ENCODE measurements at places on chromosomes 1 and 21.

- peak; percentile 38 for DNase-seq
These were observed 6.8 kb downstream of the MAP7D1 start for GRCh38 chr1:36162680-36163239.

- DNase-seq = no peak
These were observed 1.7 kb upstream of the SFN start for GRCh38 chr1:26861286-26861701.

- peak; percentile 71 for DNase-seq
These were observed 3.1 kb downstream of the DNM3 start for GRCh38 chr1:171844381-171844780.

- peak; percentile 38 for DNase-seq
These were observed 34.1 kb downstream of the OR2G3 start for GRCh38 chr1:247639381-247639981.

GRCh38 chr21:16116069-16116468 is 386.3 kb downstream of the USP25 start:
- no peak for DNase-seq

GRCh38 chr1:78070210-78070609 is 24.4 kb downstream of the GIPC2 start:
- DNase-seq = no peak

DNA sequence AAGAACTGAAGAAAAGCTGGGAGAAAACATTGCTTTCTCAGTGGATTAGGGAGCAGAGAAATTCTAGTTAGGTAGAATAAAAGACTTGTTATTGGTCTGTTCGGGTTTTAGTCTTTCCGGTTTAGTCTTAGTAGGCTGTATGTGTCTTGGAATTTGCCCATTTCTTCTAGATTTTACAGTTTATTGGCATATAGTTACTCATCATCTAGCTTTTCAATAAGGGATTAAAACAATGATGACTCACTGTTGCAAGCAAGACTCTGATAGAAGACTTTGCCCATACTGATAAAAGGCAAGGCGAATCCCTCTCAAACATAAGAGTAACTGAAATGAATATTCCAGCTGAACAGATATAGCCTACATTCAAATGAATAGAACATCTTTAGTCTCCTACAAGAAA is 62.3 kb downstream of the GPR137B start:
- no peak for DNase-seq

DNA sequence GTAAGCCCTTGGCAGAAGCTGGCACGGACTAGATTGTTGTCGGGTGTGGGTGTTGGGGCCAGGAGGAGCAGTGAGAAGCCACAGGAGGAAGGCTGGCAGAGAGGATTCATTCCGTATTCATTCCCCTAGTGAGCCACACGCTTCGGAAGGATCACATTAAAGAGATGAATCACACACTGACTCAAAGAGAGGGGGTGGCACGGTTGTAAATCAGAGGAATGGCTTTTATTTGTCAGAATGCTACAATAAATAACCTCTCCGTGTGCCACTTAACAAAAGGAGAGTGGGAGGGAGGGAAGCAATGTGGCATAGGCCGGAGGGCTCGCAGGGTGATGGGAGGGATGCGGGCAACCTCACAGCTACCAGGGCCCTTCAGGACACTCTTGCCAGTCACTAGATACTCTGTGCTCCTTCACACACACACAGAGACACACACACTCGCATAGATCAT is 135.5 kb downstream of the HIVEP3 start:
- DNase-seq = peak; percentile 51

DNA sequence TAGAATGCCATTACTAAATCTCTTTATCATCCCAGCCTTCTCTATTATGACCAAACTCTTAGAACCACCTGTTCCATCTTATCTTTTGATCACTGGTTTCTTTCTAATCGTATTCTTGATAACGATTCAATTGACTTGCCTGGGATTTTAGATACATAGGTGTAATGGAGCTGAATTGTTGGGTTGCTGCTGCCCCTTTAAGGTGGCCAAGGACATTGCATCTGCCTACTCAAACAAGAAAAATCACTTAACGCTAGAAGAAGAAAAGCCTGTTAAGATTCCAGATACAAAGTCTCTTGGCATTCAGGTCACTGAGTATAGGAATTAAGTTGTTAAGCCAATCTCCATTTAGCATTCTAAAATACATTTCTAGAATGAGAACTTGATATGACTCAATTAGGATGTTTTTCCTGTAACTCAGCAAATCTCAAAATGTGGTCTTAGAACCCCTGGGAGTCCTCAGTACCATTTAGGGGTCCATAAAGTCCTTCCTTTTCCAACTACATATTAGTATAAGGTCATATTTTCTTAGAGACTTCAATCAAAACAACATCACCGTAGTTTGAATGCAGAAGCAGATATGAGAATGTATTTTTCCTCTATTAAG is 12.4 kb downstream of the NEXN start:
- peak; percentile 71 for DNase-seq

DNA sequence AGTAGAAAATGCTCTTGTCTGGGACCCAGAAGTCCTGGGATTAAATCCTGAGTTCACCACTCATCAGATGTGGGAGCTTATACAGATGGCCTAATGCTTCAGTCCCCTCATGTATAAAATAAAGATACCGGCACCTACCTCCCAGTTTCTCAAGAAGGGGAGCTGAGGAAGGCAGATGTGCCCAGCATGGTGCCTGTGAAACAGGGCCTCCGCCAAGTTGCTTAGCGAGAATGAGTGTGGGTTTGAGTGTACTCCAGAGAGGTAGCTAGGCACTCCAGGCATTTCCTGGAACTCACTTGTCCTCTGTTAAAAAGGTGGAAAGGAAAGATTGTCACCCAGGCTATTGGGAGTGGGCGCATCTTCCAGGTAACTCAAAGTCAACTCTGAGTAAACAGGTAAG is 37.8 kb downstream of the IER5 start:
- no peak for DNase-seq

- no peak for DNase-seq
These were observed 2.6 kb downstream of the CAPN8 start for GRCh38 chr1:223662943-223663342.

GRCh38 chr1:36531833-36532232 is 49.1 kb upstream of the CSF3R start:
- no peak for DNase-seq

DNA sequence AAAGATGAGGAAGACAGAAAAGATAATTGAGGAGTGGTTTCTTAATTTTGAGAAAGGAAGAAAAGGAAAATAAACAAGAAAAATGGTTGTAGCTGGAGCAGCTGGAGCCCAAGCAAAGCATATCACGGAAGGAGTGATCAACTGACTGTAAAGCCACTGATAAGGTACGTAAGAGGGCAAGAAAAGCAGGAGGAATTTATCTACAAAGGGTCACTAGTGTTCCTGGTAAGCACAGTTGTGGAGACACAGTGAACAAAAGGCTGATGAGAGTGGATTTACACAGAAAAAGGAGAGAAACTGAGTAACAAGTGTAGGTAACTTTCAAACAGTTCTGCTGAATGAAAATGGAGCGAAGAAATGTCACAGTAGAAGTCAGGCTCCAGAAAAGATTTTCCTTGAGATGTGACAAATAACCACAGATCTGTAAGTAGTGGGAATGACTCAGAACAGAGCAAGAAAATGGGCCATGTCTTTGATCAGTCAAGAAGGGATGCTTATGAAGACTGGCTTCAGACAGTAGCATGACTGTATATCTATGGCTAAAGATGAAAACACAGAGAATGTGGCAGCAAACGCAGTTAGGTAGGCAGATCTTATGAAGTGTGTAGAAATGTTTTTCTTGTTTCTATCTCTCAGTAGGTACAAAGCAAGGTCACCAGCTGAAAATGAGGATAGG is 45.6 kb upstream of the RBM34 start:
- DNase-seq = no peak

DNA sequence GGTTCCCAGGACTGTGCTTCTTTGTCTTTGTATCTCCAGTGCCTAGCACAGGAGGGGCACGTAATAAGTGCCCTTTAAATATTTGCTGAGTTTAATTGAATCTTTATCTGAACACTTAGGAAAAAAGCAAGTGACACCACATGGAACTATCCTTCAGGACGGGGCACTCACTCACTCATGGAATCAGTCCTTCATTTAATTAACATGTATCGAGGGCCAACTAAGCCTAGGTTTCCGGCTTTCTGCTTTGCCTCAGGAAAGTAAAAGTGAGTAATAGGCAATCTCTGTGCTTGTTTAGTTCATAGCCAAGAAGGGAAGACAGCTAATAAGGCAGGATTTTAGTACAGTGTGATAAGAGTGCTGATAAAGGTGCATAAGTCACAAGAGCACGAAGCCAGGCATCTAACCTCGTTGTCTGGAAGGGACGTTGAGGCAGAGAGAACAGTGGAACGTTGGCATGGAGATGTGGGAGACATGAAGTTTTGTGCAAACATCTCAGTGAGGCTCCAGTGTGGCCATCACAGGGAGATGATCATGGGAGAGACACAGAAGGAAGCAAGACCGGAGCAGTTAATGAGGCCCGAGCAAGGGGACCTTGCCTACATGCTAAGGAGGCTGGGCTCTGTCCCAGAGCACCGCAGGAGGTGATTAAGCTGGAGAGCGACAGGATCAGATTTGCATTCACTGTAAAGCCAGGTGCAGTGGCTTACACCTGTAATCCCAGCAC is 54.1 kb upstream of the TRIM67 start:
- DNase-seq = no peak

DNA sequence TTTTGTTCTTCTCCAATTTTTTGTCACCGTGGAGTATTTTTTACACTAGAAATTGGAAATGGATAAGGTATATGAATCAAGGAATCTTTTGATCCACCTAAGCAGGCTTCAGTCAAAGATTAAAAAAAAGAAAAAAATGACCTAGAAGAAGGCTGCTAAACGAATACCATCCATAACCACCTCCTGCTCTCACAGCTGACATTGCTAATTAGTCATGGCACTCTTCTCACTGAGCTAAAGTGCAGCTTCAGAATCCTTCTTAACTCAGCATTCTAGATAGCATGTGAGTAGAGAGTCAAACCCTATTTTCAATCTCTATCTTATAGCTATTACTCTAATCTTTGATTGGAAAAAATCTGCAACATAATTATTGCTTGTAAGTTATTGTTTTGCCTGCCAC is 40.2 kb upstream of the ST6GALNAC5 start:
- DNase-seq = no peak

DNA sequence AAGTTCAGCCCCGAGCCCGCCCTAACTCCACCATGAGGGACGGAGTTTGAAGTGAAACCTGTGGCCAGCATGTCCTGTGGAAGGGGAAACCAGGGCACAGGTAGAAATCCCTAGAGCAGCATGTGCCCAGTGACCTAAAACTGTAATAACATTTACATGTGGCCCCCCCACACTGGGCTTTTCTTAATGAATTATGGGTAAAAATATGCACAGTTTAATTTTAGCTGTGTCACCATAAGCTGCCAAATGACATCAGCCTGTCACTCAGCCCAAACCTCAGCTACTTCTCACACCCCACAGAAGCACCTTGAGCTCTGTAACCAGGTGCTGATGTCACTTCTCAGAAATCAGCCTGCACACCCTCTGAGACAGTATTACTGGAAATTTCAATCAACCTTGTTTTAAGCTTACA is 50.0 kb upstream of the SLC19A1 start:
- no peak for DNase-seq

DNA sequence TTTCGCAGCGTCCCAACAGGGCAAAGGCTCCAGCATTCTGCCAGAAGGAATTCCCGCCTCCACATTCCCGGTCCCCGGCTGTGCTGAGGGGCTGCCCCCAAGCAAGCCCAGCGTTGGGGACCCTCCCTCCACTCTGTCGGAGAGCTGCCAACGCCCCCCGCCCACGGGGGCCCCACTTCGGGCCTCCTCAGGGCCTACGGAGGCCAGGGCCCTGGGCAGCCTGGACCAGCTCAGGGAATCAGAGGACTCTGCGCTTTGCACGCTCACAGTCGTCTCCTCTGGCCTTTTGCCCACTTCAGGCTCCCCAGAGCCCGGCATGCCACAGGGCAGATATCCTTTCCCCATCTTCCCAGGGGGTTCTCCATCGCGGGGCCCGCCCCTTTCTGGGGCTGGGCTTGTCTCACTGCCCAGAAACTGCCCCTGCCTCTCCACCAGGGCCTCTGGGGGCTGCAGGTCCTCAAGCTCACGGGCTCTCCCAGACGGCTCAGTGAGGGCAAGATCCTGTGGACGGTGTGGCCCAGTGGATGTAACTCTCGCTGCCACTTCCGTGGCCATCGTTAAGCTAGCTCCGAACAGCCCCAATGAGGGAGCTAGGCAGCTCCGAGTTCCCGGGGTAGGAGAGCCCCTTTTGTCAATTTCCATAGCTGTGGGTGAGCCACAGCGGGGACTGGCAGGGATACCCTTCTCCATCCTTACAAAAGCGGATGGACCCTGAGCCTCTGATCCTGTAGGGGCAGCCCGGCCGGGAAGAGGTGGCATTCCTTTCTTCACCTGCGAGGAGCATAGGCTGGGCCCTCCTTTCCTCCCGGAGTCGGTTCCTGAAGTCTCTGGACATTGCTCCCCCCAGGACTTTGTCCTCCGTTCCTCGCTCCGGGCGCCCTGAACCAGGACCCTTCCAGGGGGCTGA is 2.8 kb downstream of the ITPKB start:
- DNase-seq = peak; percentile 67

GRCh38 chr21:43207043-43207315 is 38.2 kb downstream of the CRYAA start:
- no peak for DNase-seq

DNA sequence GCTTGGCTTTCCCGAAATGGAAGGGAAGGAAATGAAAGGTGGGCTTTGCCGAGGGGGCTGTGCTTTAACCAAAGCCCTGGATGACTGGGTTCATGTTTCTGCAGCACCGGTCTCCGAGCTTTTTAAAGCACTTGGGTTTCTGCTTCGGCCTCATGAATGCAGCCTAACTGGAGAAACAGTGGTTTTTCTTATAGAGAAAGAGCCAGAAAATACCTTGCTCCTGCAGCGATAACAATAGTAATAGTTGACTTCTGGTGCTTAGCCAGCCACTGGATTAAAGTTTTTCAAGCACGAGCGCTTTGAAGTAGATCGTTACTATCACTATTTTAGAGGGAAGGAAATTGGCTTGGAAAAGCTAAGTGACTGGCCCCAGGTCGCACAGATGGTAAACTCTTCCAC is 500 bp upstream of the DOCK7 start:
- DNase-seq = no peak

DNA sequence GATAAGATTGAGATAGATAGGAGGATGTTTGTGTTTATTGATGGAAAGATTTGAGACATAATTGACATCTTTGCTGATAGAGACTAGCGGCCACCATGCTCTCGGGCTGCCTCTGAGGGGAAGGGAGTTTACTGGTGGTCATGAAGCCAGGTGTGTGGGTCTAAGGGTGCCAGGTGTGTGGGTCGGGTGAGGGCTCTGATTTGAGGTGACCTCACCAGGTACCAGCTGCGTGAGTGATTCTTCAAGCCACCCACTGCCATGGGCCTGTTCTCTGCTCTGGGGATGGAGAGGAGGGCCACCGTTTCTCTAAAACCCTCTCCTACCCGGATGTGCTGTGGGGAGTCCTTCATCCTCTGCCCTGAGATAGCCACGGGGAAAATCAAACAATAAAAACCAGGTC is 3.2 kb downstream of the UBASH3A start:
- no peak for DNase-seq

GRCh38 chr1:222404710-222405109 is 143.2 kb downstream of the HHIPL2 start:
- DNase-seq = no peak

DNA sequence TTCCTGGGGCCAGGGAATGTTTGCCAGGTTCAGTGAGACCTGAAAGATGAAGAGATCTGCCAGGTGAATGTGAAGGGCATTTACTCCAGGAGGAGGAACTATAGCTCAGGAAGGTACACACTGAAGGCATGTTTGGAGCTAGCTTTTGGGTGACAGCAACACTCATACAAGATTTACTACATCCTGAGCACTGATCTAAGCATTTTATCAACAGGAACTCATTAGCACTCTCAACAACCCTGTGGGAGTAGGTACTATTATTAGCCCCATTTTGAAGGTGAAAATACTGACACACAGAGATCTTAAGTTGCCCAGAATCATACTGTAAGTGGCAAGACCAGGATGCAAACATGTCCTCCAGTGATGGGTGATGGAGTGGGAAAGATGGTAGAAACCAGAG is 6.7 kb downstream of the GADD45A start:
- no peak for DNase-seq

Data from pons (tissue), 1 donor.